Calu3 (cell line): ENCODE measurements at places on chromosomes 1 and 21.

GRCh38 chr1:117985973-117986372 lies 56.4 kb downstream of the WDR3 start:
- no peak for DNase-seq

DNA sequence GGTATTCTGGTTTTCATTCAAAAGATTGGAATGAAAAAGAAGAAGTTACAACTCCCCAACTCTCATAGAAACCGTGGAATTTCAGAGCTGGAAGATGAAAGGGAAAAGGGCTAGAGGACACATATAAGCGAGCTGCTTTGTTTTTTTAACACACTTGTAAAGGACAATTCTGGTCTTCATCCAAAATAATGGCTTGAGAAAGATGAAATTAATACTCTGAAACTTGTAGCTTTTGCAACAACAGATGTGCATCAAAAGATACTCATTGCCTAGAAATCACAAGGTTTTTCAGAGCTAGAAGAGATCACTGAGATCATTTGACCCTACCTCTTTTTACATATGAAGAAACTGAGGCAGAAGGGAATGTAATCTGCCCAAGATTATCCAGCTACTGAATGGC lies 25.6 kb downstream of the NR5A2 start:
- no peak for DNase-seq

DNA sequence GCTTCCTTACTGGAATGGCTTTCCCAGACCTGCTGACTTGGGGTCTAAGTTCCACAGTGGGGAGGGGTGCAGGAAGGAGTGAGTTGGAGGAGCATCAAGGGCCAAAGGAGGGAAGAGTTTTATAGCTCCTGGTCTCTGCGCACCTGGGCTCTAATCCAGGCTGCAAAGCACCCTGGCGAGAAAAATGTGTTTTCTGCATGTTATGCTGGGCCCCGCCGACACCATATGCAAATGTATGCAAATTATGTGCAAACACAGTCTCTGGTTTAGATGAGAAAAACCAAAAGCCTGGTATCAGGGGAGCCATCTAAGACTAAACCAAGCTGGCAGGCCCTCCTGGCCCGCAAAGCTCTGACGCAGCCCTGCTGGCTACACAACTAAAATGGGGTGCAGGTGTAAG lies 95.0 kb downstream of the VWA5B1 start:
- DNase-seq = no peak

DNA sequence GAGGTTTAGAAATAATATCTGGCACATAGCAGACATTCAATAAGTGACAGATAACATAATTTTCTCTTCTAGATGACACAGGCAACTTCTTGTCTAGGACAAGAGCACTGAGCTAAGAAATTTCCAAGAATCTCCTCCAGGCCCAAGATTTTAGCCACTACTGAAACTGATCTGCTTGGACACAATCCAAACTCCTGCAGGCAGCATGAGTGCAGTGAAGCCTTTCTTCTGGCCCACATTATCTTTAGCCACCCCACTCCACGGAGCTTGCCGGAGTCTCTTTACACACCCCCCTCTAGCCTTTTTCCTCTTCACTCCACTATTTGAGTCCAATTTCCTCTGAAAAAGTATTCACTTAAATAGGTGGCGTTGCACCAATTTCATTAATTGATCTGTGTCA lies 142.9 kb upstream of the DUSP10 start:
- DNase-seq = no peak

GRCh38 chr1:62589321-62589720 lies 8.0 kb upstream of the ANGPTL3 start:
- DNase-seq = no peak

GRCh38 chr1:209168204-209168603 lies 415.3 kb upstream of the CAMK1G start:
- no peak for DNase-seq

DNA sequence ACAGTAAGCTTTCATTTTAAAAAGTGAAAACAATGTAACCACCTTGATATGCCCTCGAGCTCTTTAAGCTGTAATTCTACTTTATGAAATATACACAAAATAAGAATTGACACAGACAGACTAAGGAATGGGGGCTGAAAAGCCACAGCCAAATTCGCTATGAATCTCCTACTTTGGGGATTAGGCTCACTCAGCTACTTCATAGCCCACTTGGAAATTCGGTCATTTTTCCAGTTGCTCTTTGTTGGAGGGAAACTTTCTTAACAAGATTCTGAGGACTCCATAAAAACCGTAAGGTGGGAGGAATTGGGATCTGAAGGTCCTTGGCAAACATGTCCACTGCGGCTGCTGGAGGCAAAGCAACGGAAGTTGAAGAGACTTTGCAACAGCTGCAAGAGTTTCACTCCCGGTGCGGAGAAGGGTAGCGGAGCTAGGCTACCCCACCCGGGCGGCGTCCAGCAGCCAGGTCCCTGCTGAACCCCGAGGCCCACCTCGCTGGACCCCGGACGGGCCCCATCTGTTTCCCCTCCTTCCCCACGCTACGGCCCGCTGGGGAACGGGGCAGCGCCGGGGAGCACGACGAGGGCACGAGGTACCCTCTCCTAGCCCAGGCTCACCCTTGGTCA lies 634 bp downstream of the MYCBP start:
- no peak for DNase-seq

DNA sequence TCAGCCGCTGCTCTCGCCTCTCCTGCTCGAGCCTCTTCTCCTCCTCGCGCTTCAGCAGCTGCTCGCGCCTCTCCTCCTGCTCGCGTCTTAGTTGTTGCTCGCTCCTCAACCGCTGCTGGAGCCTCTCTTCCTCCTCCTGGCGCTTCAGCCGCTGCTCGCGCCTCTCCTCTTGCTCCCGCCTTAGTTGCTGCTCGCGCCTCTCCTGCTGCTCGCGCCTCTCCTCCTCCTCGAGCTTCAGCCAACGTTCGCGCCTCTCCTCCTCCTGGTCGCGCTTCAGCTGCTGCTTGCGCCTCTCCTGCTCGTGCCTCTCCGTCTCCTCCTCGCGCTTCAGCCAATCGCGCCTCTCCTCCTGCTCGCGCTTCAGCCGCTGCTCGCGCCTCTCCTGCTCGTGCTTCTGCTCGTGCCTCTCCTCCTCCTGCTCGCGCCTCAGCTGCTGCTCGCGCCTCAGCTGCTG lies 3.7 kb downstream of the TCHH start:
- DNase-seq = peak; percentile 37

DNA sequence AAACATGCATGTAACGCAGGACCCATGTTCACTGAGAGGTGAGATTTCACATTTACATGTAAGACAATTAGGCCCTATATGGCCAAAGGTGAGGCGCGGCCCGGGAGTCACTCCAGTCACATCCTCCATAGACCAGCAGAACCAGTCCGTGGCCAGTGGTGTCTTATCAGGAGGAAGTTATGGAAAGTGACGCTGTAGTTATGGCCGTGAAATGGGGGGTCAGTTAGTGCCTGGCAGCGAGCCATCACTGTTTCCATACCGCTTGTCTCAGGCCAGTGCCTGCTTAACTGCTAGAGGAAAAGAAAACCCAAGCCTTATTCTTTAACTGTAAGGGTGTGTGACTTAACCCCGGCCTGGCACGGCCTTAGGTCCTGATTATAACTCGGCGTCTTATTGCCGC lies 6.1 kb downstream of the C1orf159 start:
- peak; percentile 75 for DNase-seq

GRCh38 chr21:45942755-45943629 lies 38.6 kb upstream of the COL6A1 start:
- no peak for DNase-seq

- no peak for DNase-seq
Measured at GRCh38 chr1:115327270-115327669, 10.8 kb downstream of the NGF start.

DNA sequence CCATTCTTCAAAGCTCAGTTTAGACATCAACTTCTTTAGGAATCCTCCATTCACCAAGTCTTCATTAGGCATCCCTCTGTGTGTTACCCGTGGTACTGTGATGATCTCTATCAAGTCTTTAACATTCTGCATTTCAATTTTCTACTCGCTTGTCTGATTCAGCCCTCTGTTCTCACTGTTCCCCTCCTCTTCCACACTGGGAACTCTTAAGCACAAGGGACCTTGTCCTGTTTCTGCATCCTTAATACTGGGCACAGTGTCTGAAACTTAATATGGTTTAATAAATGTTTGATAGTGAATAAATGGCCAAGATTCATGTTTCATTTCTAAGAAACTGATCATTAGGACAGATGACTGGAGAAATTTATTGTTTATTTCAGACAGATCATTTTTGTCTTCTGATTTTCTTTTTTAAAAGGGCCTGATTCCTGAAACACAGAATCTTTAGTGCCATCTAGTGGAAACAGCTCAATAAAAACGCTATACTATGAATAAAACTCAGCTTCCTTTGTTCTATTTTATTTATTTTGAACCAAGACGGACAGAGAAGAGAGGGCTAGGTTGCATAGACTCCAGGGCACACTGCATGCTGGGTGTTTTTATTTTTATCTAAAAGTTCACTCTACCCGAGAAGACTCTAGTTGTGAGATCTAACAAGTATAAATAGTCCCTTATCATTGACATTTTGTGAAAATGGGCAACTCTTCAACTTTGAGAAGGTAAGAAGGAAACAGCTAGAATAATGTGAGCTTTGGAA lies 7.0 kb upstream of the TRIM45 start:
- no peak for DNase-seq

- no peak for DNase-seq
Measured at GRCh38 chr1:187275985-187276575, 447.3 kb downstream of the PLA2G4A start.

- DNase-seq = no peak
Measured at GRCh38 chr1:243507001-243507671, 251.3 kb downstream of the SDCCAG8 start.

GRCh38 chr1:23865543-23865930 lies 2.6 kb downstream of the FUCA1 start:
- peak; percentile 7 for DNase-seq

GRCh38 chr21:14862794-14863720 lies 201.7 kb downstream of the NRIP1 start:
- peak; percentile 21 for DNase-seq

DNA sequence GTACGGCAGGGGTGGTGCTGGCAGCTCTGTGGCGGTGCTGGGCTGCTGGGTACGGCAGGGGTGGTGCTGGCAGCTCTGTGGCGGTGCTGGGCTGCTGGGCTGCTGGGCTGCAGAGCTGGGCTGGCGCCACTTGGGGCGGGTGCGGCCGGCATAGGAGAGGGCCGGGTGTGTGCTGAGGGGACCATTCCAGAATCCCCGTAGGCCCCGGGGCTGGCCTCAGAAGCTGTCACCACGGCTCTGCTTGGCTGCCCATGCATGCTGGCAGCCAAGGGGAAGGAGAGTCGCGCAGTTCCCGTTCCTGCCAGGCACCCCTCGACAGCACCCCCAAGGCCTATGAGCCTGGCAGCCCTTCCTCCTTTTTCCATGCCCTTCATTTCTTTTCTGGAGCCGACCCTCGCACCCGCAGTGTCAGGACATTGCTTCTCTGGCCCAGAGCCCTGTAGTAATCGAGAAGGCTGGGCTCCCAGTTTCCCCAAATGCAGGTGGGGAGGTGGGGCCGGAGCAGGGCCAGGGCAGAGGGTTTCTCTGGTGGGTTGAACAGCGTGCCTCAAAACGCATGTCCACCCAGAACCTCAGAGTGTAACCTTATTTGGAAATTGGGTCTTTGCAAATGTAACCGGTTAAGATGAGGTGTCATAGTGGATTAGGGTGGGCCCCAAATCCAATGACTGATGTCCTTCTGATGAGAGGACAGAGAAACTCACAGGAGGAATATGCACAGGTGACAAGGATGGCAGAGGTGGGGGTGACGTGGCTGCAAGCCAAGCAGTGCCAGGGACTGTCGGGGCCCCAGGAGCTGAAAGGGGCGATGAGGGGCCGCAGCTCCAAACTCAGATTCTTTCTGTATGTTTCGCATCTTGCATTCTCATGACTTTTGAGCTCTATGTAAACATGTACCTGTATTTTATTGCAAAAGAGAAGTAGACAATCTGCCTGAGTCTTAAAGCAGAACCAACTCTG lies 71.0 kb upstream of the ACTRT2 start:
- no peak for DNase-seq

- DNase-seq = no peak
Measured at GRCh38 chr1:22024485-22025367, 23.3 kb downstream of the CELA3A start.

- DNase-seq = no peak
Measured at GRCh38 chr1:29157269-29157601, 24.5 kb downstream of the SRSF4 start.

GRCh38 chr1:3733094-3733882 lies 19.0 kb upstream of the CCDC27 start:
- DNase-seq = no peak

DNA sequence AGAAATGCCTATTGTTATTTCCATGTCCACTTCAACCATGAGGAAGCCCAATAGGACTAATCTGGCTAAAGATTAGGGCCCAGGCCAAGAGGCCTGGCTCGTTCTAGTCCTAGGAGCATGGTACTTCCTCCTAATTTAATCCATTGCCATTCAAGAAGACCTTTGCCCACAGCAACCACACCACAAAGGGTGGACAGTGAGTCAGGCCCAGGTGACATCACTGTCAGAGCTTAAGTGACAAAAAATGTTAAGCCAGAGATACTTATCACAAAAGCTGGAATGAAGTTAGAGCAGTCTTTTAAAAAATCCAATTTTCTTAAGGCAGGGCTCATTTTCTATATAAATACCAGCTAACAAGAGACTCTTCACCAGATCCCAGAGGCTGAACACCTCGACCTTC lies at the start of gene SPRR3:
TSS of gene SPRR3 (plus strand) at position 368 of the 400 bp plus-strand sequence. CDS start 1,272 bp downstream, outside the sequence.
- DNase-seq = peak; percentile 66

GRCh38 chr1:46526691-46527291 lies 24.7 kb downstream of the KNCN start:
- DNase-seq = peak; percentile 42

GRCh38 chr1:192506741-192507155 lies 68.8 kb upstream of the RGS1 start:
- peak; percentile 43 for DNase-seq

DNA sequence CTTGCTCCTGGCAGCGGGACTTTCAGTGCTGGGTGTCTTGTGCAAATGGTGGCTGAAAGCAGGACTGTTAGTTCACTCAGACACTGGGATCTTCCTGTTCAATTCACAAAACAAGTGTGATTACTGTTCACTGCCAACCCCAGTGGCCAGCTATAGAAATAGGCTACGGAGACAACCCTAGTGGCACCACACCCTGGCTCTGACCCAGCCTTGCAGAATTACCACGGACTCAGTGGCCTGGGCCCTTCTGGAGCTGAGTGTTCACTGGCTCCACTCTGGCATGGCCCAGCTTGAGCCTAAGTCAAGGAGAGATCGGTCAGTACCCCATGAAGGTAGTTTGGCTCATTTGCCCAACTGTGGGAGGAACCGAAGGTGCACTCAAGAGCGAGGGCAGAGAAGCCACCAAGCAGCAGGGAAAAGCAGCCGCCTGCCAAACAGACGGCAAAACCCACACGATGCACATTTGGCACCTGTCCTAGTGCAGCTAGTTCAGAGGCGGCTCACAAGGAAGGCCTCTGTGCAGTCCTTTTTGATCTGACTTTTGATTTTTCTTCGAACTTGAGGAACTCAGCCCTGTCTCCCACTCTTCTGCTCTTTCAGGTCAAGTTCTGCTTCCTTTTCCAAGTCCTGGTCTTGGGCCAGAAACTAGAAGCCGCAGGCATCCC lies 5.9 kb downstream of the KIAA2013 start:
- no peak for DNase-seq

- peak; percentile 28 for DNase-seq
Measured at GRCh38 chr1:20199403-20199802, 13.1 kb upstream of the PLA2G2C start.

- peak; percentile 91 for DNase-seq
Measured at GRCh38 chr1:151993734-151994496, at the start of gene S100A10. Gene S100A10 (minus strand): TSS chr1:151993859. CDS start chr1:151986230, 7,629 bp downstream.
